Cortex of kidney (tissue), 1 donor: ENCODE measurements at places on chromosomes 2 and 18.

DNA sequence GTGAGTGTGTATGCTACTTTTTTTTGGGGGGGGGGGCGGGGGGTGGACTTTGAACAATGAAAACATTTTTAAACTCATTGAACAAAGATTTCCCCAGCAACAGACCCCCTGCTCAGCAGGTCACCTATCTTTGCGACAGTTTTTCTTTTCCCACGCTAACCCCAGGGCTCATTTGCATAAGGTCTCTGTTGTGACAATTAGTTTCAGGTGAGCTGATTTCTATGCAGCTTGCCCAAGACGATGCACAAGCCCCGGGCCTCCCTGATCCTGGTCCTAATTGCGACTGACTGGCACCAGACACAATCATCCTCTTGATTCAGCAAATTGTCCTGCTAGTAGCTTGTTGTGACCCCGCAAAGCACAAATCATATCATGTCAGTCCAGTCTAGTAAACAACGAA lies 40.3 kb downstream of the ZEB2 start:
- no peak for DNase-seq

- no peak for DNase-seq
Observed at GRCh38 chr18:42915299-42915698, 200.2 kb downstream of the RIT2 start.

DNA sequence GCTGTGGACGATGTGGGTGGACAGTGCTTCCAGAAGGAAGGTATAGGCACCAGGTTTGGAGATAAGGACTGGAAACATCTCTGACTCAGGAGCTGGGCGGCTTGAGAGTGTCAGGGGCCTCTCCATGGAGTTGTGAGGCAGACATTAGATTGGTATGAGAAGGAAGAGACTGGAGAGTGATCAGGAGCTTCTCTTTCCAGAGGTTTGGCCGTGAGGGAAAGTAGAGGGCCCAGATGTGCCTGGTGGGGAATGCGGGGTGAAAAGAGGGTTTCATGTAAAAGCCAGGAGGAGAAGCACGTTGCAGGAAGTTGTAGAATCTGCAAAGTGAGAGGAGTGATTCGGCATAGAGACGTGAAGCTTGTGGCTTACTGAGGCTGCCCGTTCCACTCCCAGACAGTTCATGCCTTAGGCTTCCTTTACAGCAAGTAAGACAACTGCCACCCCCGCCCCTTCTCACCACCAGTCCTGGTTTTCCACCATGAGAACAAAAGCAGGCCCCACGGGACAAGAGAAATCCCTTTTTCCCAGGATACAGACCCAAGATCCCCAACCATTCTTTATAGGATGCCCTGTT lies 166.3 kb upstream of the HDAC4 start:
- DNase-seq: no peak

GRCh38 chr2:8633735-8634313 lies 48.0 kb upstream of the ID2 start:
- no peak for DNase-seq

GRCh38 chr2:109699646-109700045 lies 85.5 kb downstream of the SOWAHC start:
- no peak for DNase-seq

DNA sequence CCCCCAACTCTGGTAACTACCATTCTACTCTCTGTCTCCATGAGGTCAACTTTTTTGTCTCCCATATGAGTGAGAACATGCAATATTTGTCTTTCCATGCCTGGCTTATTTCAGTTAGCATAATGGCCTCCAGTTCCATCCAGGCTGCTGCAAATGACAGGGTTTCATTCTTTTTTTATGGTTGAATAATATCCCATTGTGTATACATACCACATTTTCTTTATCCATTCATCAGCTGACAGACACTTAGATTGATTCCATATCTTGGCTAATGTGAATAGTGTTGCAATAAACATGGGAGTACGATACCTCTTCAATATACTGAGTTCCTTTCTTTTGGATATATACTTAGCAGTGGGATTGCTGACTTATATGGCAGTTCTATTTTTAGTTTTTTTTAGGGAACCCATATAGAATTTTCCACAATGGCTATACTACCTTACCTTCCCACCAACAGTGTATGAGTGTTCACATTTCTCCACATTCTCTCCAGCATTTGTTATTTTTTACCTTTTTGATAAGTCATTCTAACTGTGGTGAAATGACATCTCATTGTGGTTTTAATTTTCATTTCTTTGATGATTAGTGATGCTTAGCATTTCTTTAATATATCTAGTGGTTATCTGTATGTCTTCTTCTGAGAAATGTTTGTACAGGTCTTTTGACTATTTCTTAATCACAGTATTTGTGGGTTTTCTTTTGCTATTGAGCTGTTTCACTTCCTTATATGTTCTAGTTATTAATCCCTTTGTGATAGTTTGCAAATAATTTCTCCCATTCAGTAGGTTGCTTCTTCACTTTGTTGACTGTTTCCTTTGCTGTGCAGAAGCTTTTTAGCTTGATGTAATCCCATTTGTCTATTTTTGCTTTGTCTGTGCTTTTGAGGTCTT lies 112.2 kb downstream of the SRBD1 start:
- DNase-seq: no peak
